ENCODE measurements at places on chromosomes 5 and 9.

DNA sequence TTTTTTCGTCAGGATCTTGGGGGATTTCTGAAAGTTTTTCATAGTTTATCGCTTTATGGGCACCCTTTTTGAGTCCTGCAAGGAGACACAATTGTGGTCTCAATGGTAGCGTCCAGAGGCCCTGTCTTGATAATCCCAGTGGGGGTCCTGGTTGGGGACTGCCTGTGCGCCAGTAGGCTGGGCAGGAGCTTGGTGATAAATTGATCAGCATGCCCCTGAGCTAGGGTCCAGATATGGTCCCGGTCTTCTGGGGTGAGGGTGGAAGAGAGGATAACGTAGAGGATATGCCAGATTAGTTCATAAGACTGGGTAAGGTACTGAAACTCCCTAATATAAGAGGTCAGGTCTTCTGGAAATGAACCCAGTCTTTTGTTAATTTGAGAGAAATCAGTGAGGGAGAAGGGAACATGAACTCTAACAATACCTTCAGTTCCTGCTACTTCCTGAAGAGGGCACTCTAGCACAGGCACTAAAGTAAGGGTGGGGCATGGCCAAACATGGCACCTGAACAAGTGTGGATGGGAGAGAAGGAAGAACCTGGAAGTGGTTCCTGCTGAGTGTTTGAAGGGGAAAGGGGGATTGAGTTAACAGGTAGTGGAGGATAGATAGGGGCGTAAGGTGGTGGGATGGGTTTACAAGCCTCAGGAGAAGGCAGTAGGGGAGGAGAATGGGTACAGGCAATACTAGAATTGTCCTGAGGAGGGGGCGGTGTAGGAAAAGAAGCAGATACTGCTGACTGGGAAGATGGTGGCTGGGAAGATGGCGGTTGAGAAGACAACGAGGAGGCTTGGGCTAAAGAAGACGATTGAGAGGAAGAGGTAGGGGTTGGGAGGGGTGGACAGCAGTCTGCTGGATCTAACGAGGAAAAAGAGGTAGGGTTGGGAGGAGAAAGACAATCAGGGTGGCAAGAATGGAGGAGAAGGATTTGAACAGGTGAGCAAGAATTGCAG, 33.8 kb upstream of the ANXA2R start:
- peak; percentile 66 for DNase-seq

DNA sequence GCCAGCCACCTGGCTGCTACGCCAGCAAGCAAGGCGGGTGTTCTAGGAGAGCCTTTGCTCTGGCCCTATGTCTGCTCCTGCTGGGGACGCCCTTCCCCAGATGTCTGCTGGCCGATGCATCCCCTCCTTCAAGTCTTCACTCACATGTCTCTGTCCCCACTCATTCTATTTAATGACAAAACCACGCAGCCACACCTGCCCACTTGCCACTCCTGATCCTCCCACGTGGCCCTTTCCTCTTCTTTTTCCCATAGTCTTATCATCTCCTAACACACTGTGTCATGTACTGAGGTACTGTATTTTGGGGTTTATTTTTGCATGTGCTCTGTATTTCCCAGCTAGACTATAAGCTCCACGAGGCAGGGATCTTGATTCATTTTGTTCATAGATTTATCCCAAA, 62.0 kb upstream of the HRH2 start:
- DNase-seq, result no peak

DNA sequence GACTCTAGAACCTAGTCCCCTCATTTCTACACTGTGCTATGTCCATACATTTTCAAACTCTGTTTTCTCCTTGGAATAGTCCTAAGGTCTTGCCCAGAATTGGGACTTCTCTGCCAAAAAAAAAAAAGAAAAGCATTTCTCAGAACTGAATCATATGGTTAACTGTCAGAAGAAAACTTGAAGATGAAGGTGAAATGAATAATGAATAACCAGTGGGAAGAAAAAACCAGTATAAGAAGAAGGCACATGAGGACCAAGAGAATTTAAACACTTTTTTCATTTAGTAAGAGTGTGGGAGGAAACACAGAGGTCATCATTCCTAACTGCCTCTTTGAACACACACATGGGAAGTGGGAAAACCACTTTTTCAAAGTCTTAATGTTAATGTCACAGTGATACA, 197.7 kb downstream of the PRELID2 start:
- no peak for DNase-seq

- DNase-seq, result no peak
These were observed 22.2 kb downstream of the RCL1 start for GRCh38 chr9:4814913-4815312.

DNA sequence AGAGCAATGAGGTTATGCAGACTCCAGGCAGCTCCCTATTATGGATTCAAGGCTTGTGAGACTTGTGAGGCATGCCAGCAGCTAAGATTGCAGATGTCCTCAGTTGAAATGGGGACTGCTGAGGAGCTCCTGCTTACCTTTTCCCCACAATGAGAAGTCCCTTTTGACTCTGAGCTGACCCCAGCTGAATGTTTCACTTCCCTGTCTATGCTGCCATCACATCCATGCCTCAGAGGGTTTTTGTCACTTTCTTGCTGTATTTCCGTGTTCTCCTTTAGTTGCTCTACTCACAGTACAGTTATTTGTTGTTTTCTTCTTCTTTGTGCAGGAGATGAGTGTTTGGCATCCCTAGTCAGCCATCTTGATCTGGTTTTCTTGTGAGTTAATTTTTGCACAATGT, 18.8 kb upstream of the OR2S2 start:
- DNase-seq, result no peak

GRCh38 chr5:159833088-159833487, 83.2 kb upstream of the ADRA1B start:
- no peak for DNase-seq

- DNase-seq, result no peak
These were observed 107.8 kb downstream of the WNK2 start for GRCh38 chr9:93291536-93292287.
